ENCODE measurements at places on chromosomes 1 and 21.

GRCh38 chr1:183583466-183583865 lies 6.8 kb downstream of the NCF2 start:
- DNase-seq = no peak

GRCh38 chr1:23576338-23577055 lies 17.2 kb upstream of the ID3 start:
- DNase-seq = no peak

DNA sequence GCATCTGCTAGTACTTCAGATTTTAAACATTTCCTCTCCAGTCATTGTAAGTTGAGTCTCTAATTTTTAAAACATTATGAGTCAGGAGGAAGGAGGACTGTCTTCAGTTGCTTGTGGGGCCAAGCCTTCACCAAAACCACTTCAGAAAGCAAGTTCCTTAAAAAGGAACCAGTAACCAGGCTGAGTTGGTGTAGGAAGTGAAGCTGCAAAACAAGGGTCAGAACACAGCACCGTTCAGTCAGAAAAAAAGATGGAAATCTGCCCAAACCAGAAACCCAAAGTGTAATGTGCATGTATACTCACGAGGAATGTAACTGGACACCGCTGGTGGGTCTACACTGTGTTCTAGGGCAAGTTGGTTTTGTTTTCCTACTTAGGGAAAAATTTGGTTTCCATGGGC lies 402.1 kb downstream of the SETD4 start:
- no peak for DNase-seq

DNA sequence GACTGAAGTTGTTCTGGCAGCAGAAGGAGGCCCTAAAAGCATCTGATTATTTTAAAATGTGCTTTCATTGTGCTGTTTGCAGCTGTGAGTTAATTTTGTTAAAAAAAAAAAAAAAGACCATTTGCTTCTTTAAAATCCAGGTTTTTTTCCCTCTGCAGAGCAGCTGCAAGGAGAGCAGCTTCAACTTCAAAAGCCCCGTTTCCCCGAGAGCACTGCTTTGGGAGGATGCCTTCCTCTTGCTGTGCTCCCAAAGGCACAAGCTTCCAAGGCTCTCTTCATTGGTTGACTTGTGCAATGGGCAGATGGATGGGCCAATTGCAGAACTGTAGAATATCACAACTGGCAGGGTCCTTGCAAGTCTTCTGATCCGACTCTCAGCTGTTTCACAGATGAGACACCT lies 459.2 kb upstream of the PKN2 start:
- no peak for DNase-seq

DNA sequence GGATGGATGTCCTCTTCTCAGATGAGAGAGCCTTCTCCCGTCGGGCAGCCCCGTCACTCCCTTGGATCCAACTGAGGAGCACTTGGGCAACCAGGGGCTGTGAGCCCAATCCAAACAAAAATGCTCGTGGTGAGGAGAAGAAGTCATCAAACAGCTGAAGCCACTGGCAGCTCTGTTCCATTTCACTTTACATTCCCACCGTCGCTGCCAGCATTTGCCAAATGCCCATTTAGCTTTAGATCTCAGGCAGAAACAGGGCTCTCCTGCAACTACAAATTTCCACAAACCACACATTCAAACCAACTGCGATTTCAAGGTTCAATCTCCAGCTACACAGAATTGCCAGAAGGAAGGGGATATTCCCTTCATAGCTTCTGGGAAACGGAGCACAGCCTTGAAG lies 634.6 kb downstream of the SMYD3 start:
- no peak for DNase-seq

DNA sequence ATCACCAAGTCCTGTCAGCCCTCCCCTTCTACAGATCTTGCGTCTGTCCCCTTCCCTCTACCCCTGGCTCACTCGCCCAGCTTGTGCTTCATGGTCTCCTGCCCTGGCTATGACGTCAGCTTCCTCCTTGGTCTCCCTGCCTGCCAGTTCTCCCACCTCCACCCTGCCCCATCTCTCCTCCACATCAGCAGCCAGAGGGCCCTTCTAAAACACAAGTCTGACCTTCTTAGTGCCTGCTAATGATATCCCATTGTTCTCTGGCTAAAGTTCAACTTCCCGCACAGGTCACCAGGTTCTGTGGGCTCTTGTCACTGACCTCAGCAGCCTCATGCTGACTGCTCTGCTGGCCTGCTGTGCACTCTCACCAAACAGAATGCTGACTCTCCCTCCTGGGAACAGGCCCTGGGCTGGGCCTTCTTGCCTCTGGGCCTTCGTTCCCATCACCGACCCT lies 24.7 kb upstream of the MYCL start:
- DNase-seq = no peak

- no peak for DNase-seq
Observed at GRCh38 chr1:74652711-74653139, 20.9 kb downstream of the ERICH3 start.

- no peak for DNase-seq
Observed at GRCh38 chr1:179955287-179955680, 674 bp downstream of the CEP350 start.

DNA sequence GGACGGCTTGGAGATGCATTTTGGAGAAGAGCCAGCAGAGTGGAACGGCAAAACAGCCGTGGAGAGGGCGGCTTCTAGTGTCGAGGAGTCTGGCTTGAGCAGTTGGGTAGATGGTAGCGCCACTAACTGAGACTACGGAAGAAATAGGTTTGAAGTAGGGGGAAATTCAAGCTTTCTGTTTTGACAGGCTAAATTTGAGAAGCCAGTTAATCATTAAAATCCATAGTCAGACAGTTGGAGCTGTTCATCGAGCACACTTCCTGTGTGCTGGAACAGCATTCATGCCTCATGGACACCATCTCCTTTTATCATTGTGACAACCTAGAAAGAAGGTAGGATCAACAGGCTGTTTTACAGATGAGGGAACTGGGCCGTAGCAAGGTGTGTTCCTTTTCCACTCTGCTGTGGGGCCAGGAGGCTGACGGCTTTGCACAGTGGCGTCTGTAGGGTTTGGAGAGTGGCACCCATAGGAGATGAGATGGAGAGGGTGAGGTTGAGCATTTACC lies 3.4 kb upstream of the PKLR start:
- DNase-seq = no peak

GRCh38 chr1:160877221-160877620 lies 7.8 kb downstream of the ITLN1 start:
- no peak for DNase-seq

GRCh38 chr21:42039470-42039901 lies 29.3 kb upstream of the ZBTB21 start:
- DNase-seq = no peak

DNA sequence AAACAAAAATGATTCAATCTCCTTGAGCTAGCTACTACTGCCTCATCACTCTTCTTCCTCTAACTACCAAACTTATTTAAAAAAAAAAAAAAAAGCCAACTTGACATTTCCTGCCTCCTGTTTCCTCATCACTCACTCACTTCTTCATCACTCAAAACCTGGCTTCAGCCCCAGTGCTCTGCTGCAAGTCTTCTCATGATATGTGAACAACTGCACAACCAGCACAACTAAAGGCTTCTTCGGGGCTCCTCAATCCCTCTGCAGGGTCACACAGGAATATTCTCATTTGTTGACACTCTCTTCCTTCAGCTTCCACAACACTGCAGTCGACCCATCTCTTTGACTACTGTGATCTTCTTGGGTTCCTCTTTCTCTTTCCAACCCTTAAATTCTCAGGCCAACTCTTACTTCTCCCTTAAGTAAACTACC lies 7.6 kb downstream of the MTF1 start:
- DNase-seq = no peak

DNA sequence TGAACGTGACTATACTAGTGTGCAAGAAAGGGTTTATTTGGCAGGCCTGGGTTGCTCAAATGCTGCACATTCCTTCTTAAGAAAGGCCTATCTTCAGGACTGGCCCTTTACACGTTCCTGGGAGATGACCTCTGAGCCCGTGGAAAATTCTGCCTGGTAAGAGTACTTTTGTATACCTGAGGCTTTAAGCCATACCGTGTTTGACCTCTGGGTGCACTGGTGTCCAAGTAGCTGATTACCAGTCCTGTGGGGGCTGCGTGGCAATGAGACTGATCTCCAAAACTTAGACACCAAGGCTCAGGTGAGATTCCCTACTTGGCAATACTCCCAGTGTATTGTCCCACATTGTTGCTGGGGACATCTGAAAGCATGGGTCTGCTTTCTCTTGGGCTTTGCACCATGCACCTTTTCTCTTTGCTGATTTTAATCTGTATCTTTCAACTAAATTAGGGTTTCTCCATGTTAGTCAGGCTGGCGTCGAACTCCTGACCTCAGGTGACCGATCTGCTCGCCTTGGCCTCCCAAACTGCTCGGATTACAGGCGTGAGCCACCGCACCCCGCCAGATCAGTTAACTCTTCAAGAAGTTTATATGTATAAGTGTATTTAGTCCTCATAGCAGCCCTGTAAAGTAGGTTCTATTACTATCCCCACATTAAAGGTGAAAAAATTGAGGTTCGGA lies 44.5 kb downstream of the TRIM33 start:
- no peak for DNase-seq

GRCh38 chr1:9201401-9202239 lies 33.0 kb upstream of the H6PD start:
- DNase-seq = no peak

- DNase-seq = no peak
Observed at GRCh38 chr21:31546443-31547170, 112.9 kb upstream of the SOD1 start.

GRCh38 chr1:206700445-206701036 lies 15.8 kb downstream of the MAPKAPK2 start:
- DNase-seq = no peak

- no peak for DNase-seq
Observed at GRCh38 chr1:51088474-51088873, 13.6 kb upstream of the C1orf185 start.

- no peak for DNase-seq
Observed at GRCh38 chr1:89516055-89516454, 8.6 kb upstream of the LRRC8B start.

GRCh38 chr1:14300991-14301703 lies 297.3 kb upstream of the KAZN start:
- DNase-seq = no peak

DNA sequence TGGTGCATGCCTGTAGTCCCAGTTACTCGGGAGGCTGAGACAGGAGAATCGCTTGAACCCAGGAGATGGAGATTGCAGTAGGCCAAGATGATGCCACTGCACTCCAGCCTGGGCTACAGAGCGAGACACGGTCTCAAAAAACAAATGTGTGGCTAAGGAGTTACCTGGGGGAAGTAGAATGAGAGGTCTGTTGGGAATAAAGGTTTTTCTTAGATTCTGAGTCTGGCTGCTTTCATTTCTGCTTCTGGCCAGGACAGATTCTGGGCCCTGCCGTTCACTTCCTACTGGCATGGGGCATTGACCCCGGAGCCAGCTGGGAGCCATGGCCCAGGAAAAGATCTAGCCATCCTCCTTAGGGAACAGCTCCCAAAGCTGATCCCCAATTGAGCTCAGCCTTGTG lies 420 bp upstream of the DCDC2B start:
- DNase-seq = no peak

- no peak for DNase-seq
Observed at GRCh38 chr1:183483224-183483623, 10.9 kb downstream of the SMG7 start.

GRCh38 chr1:17870679-17871078 lies 115.5 kb downstream of the ACTL8 start:
- DNase-seq = no peak

DNA sequence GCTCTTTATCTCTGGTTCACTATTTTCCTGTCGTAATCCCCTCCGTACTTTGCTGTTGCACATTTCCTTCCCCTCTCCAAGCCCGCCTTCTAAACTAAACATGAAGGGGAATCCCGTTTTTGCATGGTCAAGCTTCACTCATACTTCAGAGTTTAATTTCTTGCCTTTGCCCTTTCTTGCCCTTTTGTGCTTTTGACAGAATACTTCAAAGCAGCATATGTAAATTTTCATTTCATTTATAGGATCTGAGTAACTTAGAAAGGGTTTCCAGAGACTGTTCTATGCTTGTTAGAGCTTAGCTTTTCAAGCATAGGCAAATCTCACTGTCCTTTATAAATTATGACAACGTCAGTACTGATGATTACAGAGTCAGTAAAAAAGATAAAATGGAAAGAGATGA lies 27.7 kb downstream of the SPATA45 start:
- DNase-seq = no peak

- no peak for DNase-seq
Observed at GRCh38 chr1:22850281-22850680, 122.4 kb downstream of the LACTBL1 start.

DNA sequence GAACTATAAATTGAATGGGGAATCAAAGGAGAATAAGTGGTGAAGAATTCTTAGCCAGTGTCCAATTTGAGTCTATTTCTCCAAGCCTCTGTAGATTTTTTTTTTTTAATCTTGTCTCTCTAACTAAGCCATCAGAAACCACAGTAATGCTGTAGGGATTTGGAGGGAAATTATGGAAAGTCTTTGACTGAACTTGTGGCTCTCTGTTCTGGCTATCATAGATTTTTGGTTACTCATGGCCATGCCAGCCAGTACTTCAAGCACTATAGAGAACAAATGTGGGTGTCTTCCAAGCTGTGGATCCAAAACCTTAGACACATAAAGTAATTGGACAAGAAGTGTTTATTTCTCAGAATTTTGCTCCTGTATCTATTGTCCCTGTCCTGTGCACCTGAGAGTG lies 147.9 kb downstream of the LRRC40 start:
- no peak for DNase-seq

DNA sequence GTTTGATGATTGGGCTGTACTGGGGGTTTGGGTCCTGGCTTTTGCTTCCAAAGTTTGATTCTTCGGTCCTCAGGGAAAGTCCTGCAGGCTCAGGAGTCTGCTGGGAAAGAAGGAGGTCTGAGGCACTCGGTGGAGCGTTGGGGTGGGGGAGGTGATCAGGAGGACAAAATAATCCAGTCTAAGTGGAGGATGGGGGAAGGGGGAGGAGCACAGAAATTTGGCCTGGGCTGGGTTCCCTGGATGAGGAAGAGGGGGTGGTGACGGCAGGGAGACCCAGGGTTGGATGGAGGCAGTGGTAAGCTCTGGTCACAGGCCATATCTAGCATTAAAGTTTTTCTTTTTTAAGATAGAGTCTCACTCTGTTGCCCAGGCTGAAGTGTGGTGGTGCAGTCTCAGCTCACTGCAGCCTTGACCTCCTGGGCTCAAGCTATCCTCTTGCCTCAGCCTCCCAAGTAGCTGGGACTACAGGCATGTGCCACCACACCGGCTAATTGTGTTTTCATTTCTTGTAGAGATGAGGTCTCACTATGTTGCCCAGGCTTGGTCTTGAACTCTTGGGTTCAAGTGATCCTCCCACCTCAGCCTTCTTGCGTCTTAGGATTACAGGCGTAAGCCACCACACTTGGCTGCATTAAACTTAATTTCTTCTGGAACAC lies 6.8 kb downstream of the SH2D2A start:
- no peak for DNase-seq

DNA sequence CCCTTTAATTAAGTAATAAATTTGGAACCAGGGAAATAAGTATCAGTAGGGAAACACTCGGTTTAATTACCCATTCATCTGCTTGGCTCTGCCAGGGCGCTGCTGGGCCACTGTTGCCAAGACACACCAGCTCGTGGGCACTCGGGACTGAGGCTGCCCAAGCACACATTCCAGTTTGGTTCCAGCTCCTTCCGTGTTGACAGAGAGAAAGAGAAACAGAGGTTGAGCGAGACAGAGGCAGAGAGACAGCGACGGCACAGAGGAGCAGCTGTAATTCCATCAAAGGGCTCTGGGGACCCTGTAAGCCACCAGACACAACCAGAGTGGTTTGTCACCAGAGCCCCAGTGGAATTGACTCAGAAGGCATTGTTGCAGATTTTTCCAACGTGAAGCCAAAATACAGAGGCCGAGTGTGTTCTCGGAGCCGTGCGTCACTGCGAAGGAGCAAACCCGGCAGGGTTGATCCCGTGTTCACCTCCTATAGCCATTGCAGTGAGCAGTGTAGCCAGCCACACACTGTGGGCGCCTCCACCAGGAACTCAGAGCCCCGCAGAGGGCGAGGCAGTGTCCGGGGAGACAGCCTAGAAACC lies 33.5 kb downstream of the SYF2 start:
- DNase-seq = no peak
